ENCODE measurements at places on chromosomes 12 and 14. TPM values are rescaled to one million over a fixed set of nuclear protein-coding genes. Genes with fewer than 3 reads are reported as not detected.

GRCh38 chr14:46973295-46973694 is 321.7 kb upstream of the RPL10L start:
- no peak for DNase-seq

DNA sequence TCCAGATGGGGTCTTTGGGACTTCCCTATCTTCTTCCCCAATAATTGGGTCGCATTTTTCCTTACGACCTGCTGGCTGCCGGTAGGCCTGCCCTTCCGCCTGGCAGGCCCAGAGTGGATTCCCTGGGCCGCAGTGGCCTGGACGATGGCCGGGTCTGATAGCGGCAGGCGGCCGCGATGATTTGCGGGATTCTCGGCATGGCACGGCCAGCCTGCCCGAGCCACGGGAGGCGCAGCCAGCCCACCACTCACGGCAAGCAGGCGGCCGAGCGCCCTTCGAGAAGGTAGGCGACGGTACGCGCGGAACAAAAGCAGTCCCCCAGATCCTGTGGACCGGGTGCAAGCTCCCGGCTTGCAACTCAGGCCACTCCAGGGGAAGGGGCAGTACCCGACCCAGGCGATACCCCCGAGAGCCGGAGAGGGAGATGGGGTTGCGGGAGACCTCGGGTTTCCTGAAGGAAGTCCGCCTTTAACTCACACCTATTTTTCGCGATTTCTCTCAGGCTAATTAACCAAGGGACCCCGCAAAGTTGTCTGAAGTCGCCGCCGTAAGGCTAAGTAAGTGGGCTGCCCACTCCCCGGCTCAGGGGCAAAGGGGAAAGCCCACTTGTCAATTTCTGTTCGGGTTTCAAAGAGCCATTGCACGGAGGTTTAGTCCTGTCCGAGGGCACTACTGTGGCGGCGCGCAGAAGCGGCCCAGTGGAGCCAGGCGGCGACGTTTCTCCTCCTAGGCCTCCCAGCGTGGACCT is 1.4 kb upstream of the GSC start:
- no peak for DNase-seq

DNA sequence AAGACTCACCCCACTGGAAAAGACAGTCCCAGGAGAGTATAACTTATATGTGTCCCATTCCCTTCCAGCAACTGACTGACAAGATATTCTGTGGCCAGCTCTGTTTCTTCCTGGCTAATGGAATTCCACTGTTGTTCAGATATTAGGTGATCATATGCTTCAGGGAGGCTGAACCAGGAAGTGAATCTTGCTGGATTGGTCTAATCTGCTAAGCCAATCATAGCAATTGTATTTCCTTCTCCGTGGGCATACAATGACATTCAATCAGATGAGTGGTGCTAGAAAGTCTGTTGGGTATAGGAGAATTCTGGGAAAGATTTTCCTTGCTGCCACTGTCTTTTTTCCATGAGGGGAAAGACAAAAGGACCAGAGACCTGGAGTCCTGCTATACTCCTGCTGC is 12.1 kb downstream of the PYGL start:
- DNase-seq = no peak

- no peak for DNase-seq
Measured at GRCh38 chr12:21476949-21477348, 24.5 kb downstream of the RECQL start.

DNA sequence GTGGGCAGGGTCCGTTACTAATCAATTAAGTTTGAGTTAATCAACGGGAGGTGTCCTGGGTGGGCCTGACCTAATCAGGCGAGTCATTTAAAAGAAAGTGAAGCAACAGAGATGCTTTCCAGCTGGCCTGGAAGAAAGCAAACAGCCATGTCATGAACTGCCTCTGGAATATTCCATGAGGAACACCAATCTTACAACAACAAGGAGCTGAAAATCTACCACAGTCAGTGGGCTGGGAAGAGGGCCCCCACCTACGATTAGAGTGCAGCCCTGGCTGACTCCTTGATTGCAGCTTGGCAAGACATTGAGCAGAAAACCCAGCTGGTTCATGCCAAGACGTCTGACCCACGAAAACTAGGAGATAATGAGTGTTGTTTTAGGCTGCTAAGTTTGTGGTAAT is 56.2 kb downstream of the SSPN start:
- peak; percentile 73 for DNase-seq

- DNase-seq = peak; percentile 86
Measured at GRCh38 chr14:95389471-95390011, 69.8 kb upstream of the CLMN start.

DNA sequence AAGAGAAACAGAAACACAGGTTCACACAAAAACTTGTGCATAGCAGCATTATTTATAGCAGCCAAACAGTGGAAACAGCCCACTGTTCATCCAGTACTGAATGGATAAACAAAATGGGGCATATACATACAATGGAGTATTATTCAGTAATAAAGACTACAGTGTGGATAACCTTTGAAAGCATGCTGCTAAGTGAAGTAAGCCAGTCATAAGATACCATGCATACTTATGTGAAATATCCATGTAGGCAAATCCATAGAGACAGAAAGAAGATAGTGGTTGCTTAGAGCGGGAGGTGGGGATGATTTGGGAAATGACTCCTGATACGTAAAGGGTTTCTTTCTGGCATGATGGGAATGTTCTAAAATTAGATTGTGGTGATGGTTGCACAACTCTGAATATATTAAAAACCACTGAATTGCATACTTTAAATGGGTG is 99.4 kb downstream of the CRADD start:
- no peak for DNase-seq

- no peak for DNase-seq
Measured at GRCh38 chr12:89179245-89179644, 173.1 kb downstream of the DUSP6 start.

GRCh38 chr14:65720171-65720570 is 307.6 kb downstream of the FUT8 start:
- DNase-seq = no peak

DNA sequence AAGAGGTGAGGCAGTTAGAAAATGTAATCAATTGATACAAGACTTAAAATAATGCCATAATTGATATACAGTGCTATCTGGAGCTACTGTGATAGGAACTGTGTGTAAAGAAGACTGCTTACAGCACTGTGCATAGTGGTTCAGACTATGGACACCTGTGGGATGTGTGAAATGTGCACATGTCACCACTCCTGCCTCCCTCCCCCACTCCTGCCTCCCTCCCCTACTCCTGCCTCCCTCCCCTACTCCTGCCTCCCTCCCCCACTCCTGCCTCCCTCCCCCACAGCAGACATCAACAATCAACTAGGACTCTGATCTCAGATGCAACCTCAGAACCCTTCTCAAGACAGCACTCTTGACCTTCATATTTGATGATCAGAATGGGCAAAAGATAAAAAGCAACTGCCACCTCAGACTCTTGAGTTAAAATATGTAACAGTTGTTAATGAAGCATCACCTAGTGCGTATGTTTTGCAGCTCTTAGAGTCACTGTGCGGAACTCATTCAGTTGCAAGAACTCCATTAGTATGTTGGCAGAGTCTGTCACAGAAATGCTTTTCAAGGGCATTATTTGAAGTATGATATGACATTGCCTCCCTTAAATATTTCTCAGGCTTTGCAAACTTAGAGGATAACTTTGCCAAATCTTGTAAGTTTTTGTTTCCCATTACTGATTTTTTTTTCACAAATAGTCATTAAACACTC is 255.2 kb upstream of the DDHD1 start:
- DNase-seq = no peak

- DNase-seq = peak; percentile 67
Measured at GRCh38 chr12:48002773-48003218, 1.5 kb downstream of the COL2A1 start.

GRCh38 chr12:68538726-68539614 is 71.7 kb upstream of the RAP1B start:
- peak; percentile 83 for DNase-seq

- DNase-seq = no peak
Measured at GRCh38 chr12:128808651-128809050, 15.1 kb downstream of the SLC15A4 start.

GRCh38 chr12:20653871-20654270 is 41.3 kb upstream of the SLCO1C1 start:
- no peak for DNase-seq

DNA sequence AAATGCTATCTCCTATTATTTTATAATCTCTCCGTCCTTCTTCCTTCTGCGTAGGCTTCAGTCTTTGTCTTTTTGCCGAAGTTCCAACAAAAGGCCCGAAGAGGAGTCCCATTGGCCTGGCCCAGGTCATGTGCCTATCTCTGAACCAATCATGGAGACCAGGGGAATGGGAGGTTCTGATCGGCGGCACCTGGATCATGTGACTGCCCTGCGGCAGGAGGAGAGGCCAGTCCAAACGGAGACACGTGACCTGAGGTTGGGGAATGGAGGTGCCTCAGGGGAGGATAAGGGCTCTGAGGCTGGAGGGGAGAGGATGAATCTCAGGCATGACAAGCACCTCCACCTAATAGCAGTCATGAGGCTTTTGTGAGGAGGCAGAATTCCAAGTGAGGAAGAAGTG is 86.0 kb downstream of the AACS start:
- no peak for DNase-seq

DNA sequence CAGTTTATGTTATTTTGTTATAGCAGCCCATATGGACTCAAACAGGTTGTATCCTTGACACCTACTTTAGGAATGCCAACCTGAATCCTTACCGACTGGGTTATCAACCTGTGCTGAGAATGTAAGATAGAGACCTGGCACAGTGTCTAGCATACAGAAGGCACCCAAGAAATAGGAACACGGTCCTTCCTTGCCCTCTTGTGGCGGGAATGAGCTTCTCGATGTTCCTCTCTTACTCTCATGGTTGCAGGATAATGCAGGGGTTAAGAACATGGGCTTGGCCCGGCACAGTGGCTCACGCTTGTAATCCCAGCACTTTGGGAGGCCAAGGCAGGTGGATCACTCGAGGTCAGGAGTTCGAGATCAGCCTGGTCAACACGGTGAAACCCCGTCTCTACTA is 6.5 kb downstream of the C12orf43 start:
- DNase-seq = no peak

DNA sequence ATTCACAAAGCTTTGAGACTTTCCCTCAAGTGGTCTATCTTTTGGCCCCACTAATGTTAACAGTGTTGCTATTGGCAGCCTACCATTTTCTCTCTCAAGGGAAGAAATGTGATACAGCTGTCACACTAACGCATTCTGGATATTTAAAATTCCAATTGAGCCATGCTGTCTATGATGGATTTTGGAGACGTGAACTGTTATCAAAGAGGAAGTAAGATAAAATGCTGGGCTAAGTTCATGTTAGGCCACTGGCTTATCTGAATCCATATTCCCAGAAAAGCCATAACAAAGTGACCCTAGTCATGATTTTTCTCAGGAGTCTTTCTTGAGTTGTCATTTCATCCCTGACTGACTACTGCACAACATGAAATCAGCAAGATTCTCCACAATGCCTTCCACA is 200.2 kb downstream of the PHLDA1 start:
- DNase-seq = no peak

GRCh38 chr12:44830566-44831055 is 45.5 kb downstream of the NELL2 start:
- no peak for DNase-seq

GRCh38 chr14:75059642-75060041 is 4.2 kb downstream of the ACYP1 start:
- no peak for DNase-seq

DNA sequence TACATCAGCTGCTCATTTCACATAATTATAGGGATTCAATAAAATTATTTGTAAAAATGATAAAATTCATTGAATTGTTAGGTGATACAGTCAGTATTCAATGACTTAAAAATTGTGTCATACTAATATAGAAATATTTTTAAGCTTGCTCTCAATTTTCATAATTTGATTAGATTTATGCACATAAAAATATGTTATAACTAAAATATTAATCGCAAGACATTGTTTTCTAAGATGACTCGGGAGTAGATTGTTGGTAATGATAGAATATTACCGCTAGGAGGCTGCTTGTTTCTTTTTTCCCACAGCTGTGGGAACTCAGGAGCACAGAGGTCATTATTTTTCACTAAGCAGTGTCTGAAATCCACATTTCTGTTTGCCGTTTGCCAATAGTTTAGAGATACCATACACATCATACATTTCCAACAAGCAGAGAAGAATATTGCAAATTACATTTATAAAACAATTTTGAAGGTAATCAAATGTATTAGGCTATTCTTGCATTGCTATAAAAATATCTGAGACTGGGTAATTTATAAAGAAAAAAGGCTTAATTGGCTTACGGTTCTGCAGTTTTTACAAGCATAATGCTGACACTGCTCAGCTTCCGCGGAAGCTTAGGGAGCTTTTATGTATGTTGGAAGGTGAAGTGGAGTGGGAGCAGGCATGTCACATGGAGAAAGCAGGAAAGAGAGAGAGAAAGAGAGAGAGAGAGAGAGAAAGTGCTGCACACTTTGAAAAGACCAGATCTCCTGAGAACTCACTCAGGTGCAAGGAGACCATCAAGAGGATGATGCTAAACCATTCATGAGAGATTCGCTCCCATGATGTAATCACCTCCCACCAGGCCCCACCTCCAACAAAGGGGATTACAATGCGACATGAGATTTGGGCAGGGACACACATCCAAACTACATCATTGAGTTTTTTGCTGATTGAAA is 9.2 kb downstream of the CD69 start:
- no peak for DNase-seq

DNA sequence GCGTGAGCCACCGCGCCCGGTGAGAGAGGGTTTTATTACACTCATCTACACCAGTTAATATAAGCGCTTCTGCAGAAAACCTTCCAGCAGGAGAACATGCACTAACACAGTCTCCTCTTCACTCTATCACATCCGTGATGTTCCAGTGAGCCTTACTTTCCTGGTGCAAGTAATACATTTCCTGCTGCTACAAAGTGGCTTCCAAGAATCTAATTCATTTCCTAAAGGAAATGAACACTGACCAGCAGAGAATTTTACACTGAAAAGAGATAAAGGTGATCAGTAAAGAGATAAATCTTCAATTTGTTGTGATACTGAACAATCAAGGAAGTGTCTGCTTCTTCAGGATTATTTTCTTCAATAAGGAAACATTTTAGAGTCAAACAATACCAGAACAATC is 39.5 kb downstream of the ZFYVE21 start:
- DNase-seq = no peak

GRCh38 chr12:132460571-132460970 is 29.4 kb upstream of the FBRSL1 start:
- DNase-seq = no peak

Gene PGF
- total RNA-seq = 5.1 TPM

Gene TEX22
- 1.9 TPM for total RNA-seq

Gene RECQL
- total RNA-seq = 18.0 TPM

Gene EIF2S3B
- total RNA-seq = 0.35 TPM

Gene FOXG1
- not detected for total RNA-seq

Gene FRS2
- total RNA-seq = 18.0 TPM

Gene DNAJC22
- total RNA-seq = 0.16 TPM

Gene PMCH
- total RNA-seq = not detected

Gene AQP5
- total RNA-seq = 0.38 TPM

Gene OLR1
- total RNA-seq = 0.35 TPM

Gene TMEM132C
- total RNA-seq = 2.2 TPM

Gene MYH6
- total RNA-seq = 4,934 TPM

Gene TMEM253
- 0.43 TPM for total RNA-seq
